Naive B cell (primary cell): ENCODE measurements at places on chromosomes 7 and 10.

DNA sequence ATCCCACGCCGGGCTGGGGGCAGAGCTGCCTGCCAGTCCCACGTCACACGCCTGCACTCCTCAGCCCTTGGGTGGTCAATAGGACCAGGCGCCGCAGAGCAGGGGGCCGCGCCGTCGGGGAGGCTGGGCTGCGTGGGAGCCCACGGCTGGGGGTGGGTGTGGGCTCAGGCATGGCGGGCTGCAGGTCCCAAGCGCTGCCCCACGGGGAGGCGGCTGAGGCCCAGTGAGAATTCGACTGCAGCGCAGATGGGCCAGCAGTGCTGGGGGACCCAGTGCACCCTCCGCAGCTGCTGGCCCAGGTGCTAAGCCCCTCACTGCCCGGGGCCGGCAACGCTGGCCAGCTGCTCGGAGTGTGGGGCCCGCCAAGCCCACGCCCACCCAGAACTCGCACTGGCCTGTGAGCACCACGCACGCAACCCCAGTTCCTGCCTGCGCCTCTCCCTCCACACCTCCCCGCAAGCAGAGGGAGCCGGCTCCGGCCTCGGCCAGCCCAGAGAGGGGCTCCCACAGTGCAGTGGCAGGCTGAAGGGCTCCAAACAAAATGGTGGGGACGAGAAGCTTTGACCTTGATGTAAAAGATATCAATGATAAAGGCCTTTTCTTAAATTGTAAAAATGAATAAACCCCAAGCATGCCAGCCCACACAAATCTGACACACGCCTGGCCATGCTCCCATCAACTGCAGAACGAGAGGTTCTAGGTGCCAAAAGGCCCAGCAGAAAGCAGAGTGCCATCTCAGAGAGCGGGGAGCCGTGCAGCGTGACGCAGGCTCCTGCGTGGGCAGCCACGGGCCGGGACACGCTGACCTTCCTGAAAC lies 255.5 kb downstream of the MAD1L1 start:
- peaks cover 27% of the 10 kb centered on the region for H3K4me1 ChIP-seq
- H3K27ac ChIP-seq: peak overlapping the region; percentile 92
- no peaks in the 10 kb centered on the region for H3K27me3 ChIP-seq
- H3K36me3 ChIP-seq: peaks cover 18% of the 10 kb centered on the region
- no peak overlapping the region for H3K4me3 ChIP-seq

- DNase-seq: no peak
- H3K4me3 ChIP-seq: no peak overlapping the region
- no peaks in the 10 kb centered on the region for H3K27me3 ChIP-seq
- no peaks in the 10 kb centered on the region for H3K4me1 ChIP-seq
- no peaks in the 10 kb centered on the region for H3K36me3 ChIP-seq
- H3K27ac ChIP-seq: no peak overlapping the region
These were observed 12.4 kb upstream of the RET start for GRCh38 chr10:43064331-43065075.

GRCh38 chr7:122468945-122469344 lies 164.4 kb upstream of the FEZF1 start:
- no peaks in the 10 kb centered on the region for H3K36me3 ChIP-seq
- no peak for DNase-seq
- H3K27ac ChIP-seq: no peak overlapping the region
- no peaks in the 10 kb centered on the region for H3K4me1 ChIP-seq
- H3K27me3 ChIP-seq: no peaks in the 10 kb centered on the region

GRCh38 chr10:94963901-94964300 lies 25.4 kb downstream of the CYP2C9 start:
- no peaks in the 10 kb centered on the region for H3K36me3 ChIP-seq
- DNase-seq: no peak
- no peak overlapping the region for H3K27ac ChIP-seq

DNA sequence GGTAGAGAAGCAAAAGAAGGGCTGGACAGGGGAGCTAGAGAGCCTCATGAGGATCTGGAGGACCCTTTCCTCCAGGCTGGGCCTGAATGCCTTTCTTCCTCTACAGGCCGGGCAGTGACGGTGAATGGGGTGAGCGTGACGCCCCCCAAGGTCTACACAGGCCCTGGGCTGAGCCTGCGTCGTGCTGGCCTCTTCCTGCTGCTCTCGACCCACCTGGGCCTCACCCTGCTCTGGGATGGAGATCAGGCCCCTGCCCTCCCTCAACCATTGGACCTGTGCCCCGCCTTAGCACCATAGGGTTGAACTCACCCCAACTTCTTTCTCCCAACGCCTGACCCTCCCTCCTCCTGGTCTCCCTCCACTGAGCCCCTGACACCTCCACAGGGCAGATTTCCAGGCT lies 12.6 kb upstream of the ZNF467 start:
- H3K27ac ChIP-seq: no peak overlapping the region
- H3K4me1 ChIP-seq: peaks cover 10% of the 10 kb centered on the region
- H3K27me3 ChIP-seq: peaks cover 4% of the 10 kb centered on the region
- H3K36me3 ChIP-seq: no peaks in the 10 kb centered on the region

DNA sequence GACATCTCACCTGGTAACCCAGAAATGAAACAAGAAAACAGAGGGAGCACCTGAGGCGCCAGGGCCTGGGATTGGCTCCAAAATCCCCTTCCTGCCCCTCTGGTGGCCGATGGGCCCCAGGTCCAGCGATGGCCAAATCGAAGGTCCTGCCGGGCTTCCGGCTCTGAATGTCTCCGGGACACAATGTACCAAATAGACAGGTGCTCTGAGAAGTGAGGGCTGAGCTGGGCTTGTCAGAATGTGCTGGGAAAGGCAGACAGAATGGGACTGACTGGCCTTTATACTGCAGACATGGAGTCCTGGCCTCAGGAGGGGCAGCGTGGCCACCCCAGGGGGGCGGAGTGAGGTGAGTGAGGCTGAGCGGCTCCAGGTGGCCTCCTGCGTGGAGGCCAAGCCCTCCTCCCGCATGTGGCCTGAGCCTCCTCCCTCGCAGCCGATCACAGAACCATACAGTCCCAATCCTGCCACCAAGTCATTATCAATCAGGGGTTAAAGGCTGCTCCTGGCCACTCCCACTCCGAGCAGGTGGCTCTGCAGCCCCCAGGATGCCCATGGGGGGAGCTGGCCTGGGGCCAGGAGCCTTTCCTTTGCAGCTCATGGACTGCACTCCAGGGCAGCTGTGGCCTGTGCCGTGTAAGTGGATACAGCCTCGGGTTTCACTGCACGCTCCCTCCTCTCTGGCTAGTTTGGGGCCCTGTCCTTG lies 185.5 kb downstream of the ADARB2 start:
- H3K36me3 ChIP-seq: peaks cover 11% of the 10 kb centered on the region
- no peak for DNase-seq
- no peak overlapping the region for H3K27ac ChIP-seq
- no peak overlapping the region for H3K4me3 ChIP-seq
- peaks cover 28% of the 10 kb centered on the region for H3K4me1 ChIP-seq

GRCh38 chr10:49662169-49662830 lies 17.2 kb upstream of the C10orf53 start:
- no peak overlapping the region for H3K27ac ChIP-seq
- H3K36me3 ChIP-seq: no peaks in the 10 kb centered on the region
- peaks cover 6% of the 10 kb centered on the region for H3K27me3 ChIP-seq
- H3K4me3 ChIP-seq: no peak overlapping the region
- H3K4me1 ChIP-seq: no peaks in the 10 kb centered on the region

DNA sequence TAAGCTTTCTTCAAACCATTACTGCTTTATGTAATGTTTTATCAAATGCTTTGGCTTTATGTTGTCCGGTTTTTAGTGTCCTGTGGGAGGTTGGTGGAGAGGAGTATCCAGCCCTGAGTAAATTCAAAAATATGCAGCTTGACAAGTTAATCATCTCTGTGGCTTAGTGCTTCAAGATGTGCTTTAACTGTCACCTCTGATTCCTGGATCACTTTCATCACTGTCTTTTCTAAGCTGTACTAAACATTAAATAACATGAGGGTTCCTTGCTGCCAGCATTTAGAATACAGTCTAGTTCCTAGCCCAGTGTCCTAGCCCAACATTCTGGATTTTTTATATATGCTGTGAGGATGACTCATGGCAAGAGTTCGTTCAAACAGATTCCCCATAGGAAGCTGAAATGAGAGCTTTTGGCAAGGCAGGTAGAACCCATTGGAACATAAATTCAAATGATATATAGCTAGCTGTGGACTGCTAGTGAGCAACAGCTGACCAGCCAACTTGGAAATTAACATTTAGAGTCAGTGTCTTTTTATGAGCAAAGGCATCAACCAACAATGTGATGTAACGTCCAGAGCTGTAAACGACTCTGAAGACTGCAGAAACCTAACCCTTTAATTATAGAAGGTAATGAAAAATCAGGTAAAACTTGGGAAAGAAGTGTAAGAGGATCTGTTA lies 80.6 kb upstream of the OIT3 start:
- H3K36me3 ChIP-seq: peaks cover 10% of the 10 kb centered on the region
- H3K27ac ChIP-seq: no peak overlapping the region
- H3K4me1 ChIP-seq: peaks cover 5% of the 10 kb centered on the region
- H3K4me3 ChIP-seq: no peak overlapping the region
- no peak for DNase-seq
- H3K27me3 ChIP-seq: no peaks in the 10 kb centered on the region

GRCh38 chr10:10624567-10624962 lies 393.1 kb upstream of the CELF2 start:
- H3K4me3 ChIP-seq: no peak overlapping the region
- H3K27ac ChIP-seq: no peak overlapping the region
- no peaks in the 10 kb centered on the region for H3K36me3 ChIP-seq
- DNase-seq: no peak

- H3K27ac ChIP-seq: no peak overlapping the region
- H3K4me3 ChIP-seq: no peak overlapping the region
- DNase-seq: peak; percentile 38
- H3K27me3 ChIP-seq: no peaks in the 10 kb centered on the region
These were observed 101.4 kb upstream of the FAM133B start for GRCh38 chr7:92691578-92691977.

DNA sequence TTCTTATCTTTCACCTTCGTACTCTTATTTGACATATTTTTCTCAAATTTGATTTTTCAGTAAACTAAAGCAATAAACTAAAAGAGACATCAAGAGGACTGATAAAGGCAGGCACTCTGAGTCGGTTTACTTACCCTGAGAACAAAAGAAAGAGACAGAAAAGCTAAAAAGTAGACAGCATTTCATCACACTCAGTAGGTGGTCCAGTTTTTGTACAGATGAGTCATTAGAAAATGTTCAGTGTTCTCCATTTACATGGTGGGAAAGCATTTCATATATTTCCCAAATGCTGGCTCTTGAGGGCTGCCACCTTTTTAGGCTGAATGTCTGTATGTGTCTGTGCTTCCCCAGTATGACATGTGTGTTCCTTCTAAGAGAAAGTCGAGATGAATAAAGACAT lies 52.7 kb downstream of the NHLRC2 start:
- H3K36me3 ChIP-seq: peaks cover 17% of the 10 kb centered on the region
- H3K4me1 ChIP-seq: no peaks in the 10 kb centered on the region
- H3K27me3 ChIP-seq: no peaks in the 10 kb centered on the region
- no peak overlapping the region for H3K27ac ChIP-seq
- no peak for DNase-seq
- H3K4me3 ChIP-seq: no peak overlapping the region

DNA sequence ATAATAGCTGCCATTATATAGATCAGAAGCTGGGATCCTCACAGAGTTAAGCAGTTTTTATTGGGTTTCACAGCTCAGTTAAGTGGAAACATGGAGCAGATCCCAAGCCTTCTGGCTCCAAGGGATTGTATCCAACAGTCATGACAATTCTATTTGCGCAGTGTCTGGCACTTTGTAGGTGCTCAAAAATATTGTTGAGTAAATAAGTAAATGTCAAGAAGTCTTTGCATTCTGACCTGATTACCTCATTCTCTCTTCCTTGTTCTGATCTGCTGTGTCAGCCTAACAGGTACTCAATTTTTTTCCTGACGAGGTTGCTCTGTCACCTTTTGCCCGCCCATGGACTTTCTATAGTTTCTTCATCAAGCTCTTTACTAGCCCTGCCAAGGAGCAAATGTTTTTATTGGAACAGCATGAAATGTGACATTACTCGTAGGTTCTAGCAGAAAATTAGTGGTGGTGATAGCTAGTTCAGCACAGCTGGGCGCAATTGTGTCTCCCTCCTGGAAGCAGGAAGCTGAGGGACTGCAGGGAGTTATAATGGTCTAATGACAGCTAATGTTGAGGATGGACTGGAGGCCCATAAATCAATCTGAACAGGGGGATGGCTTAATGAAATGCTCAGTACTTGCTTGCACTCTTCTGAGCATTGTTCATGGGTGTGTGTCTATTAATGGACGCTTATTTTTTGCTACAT lies 680.2 kb downstream of the CCSER2 start:
- H3K4me3 ChIP-seq: no peak overlapping the region
- H3K27ac ChIP-seq: no peak overlapping the region
- H3K36me3 ChIP-seq: no peaks in the 10 kb centered on the region
- H3K27me3 ChIP-seq: no peaks in the 10 kb centered on the region
- no peak for DNase-seq
